SW 1271 (cell line): ENCODE measurements at places on chromosomes 12 and 14.

GRCh38 chr12:49885663-49886461 is 17.8 kb downstream of the FAIM2 start:
- no peak for DNase-seq

DNA sequence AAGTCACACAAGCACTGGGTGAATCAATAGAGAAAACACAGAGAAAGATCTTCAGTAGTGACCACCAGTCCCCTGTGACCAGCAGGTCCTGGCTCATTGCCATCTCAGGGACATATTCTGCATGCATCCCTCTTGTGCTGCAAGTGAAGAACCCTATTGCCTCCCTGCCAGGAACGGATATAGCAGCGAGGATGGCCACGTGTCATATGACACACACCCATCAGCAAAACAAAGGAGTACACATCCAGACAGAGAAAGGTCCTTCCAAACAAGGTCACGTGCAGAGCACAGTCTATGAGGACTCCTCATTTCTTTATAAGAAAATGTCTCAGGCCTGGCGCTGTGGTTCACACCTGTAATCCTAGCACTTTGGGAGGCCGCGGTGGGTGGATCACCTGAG is 638.4 kb downstream of the FLRT2 start:
- no peak for DNase-seq

DNA sequence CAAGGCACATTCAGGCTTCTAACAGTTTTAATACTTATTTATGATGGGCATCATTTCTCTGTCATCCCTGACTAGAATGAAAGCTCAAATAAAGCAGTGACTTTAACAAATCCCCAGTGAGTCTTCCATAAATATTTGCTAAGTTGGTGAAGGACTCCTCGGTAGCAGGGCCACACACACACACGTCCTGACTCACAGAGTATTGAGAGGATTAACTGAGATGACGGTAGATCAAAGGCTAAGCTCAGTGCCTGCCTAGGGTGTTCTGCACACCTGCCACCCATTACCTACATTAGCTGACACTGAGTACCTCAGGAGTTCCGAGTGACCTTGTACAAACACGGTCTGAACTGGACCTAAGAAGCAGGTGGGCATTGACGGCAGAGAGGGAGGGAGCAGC is 197.3 kb upstream of the SFSWAP start:
- no peak for DNase-seq

- no peak for DNase-seq
Observed at GRCh38 chr12:56644654-56645053, 1.1 kb downstream of the ATP5F1B start.

DNA sequence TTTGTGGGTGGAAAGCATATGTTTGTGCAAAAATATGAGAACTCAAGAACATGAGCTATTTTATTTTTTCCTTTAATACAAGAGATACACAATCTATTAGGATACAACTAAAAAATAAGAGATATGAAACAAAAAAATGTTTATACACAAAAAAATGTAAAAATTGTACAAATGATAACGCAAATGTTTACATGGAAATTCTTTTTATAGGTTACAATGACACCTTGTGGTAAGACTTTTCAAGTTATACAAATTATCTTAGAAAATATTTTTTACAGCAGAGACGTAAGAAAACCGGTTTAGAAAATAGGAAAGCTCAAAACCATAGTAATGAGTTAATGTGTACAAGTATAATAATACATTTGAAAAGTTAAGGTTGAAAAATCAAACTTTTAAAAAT is 25.5 kb downstream of the CEP83 start:
- DNase-seq = no peak

DNA sequence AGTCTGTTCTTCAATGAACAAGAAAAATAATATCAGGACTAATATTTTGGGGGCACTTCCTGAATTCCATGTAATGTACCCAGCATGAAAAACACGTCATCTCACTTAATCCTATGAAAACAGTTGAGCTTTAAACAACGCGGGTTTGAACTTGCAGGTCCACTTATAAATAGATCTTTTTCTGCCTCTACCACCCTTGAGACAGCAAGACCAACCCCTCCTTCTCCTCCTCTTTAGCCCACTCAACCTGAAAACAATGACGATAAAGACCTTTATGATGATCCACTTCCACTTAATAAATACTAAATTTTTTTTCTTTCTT is 203.9 kb upstream of the KRR1 start:
- DNase-seq = no peak

- DNase-seq = no peak
Observed at GRCh38 chr12:96864335-96864734, 42.7 kb upstream of the NEDD1 start.

GRCh38 chr14:92712654-92713051 is 35.8 kb downstream of the LGMN start:
- DNase-seq = no peak

DNA sequence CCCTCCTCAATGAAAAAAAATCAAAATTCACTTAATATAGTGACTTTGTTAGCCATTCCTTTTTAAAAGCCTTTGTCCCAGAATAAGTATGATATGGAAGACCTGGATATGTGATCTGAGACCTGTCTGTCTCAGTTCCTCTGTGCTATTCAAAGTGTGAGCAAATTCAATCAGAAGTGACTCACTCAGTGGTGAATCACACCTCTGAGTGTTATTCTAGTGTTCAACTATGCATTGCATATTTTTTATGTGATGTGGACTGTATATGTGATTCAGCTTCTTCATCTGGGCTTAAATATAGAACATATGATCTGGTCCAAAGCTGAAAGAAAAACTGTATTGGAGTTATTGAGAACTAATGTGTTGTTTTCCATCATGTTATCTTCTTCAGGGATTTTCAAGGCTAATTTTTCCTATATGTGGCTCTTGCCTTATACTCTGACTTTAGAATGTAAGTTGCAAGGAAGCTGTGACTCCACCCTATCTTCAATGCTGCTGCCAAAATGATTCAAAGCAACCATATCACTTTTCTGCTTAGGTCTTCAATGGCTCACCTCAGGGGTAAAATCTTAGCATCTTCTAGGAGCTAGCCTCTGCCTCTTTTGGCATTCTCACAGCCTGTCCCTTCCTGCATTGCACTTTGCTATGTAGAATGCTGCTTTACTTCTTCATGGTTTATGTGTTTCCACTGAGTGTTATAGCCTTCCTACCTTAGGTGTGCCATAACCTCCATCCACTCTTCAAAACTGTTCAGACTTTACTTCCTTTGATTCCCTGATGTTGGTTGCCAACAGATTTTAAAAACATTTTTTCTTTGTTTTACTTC is 169.8 kb downstream of the OTOGL start:
- DNase-seq = peak; percentile 85

DNA sequence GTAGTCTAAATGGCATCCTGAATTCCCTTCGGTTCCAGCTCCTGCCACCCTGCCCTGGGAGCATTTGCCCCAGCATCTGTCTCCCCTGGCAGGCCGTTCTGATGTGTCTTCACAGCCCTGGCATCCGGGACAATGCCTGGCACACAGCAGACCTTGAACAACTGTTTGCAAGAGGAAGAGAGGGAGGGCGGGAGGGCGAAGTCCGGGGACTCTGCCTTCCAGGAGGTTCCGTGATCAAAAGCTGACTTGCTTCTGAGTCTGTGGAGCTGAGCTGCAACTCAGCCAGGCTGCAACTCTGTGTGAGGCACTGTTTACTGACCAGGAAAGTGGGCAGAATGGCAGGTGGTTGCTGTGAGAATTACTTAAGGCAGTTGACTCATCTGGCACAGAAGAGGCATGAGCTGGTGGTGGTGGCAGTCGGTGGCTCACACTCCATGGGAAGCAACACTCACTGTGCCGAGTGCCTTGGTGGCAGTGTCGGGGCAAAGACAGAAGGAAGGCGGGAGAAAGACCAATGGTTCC is 61.1 kb upstream of the DLK1 start:
- no peak for DNase-seq

- DNase-seq = no peak
Observed at GRCh38 chr14:52473557-52473956, 78.7 kb downstream of the TXNDC16 start.

DNA sequence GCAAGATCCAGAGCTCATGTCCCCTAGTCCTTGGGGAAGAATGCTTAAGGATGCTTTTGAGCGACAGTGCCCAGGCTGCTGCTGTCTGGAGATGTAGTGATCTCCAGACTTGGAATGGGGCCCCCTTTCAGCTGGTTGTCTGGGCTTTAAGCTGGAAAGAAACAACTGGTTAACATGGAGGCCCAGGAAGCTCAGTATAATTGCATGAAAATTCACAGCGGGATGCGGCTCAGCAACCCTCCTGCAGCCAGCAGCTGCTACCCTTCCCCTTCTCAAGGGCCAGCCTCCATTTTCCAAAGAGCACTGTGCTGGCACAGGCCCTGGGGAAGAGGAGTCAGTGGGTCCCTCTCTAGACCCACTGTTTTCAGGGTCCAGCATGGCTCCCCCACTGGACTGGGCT is 26.3 kb downstream of the RAB35 start:
- no peak for DNase-seq

- no peak for DNase-seq
Observed at GRCh38 chr12:14514154-14514842, 53.4 kb downstream of the PLBD1 start.

DNA sequence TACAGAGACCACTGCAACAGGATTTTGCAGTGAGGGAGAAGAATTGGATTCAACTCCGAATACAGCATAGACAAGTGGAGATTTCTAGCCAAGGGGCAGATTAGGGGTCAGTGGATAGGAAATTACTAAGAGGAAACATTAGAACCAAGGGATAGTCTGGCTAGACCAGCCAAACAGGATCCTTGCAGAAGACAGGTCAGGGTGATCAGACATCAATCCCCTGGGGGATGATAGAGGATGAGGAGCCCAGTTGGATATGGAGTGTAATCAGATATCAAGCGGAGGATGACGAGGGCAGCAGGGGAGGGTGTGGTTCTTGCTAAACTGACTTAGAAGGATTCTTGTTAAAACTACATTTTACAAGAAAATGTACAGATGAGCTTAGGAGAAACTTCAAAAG is 424.4 kb downstream of the DAD1 start:
- DNase-seq = no peak

- DNase-seq = no peak
Observed at GRCh38 chr14:54857830-54858269, 44.8 kb downstream of the GCH1 start.

DNA sequence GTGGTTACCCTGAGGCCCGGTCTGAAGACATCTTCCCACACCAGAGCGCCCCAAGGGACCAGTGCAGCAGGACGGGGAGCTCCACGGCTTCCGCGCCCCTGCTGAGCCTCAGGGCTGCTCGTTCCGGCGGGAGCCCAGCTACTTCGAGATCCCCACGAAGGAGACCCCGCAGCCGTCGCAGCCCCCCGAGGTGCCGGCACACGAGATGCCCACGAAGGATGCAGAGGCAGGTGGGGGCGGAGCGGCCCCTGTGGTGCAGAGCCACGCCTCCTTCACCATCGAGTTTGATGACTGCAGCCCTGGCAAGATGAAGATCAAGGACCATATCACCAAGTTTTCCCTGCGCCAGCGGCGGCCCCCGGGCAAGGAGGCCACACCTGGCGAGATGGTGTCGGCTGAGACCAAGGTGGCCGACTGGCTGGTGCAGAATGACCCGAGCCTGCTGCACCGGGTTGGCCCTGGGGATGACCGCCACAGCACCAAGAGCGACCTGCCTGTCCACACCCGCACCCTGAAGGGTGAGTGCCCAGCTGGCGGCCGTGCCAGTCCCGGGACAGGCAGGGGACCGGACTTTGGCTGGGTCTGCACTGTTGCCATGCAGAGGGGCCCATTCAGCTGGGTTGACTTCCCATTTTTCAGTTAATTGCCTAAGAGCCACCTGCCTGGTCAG is 18.1 kb downstream of the CEP170B start:
- DNase-seq = no peak

DNA sequence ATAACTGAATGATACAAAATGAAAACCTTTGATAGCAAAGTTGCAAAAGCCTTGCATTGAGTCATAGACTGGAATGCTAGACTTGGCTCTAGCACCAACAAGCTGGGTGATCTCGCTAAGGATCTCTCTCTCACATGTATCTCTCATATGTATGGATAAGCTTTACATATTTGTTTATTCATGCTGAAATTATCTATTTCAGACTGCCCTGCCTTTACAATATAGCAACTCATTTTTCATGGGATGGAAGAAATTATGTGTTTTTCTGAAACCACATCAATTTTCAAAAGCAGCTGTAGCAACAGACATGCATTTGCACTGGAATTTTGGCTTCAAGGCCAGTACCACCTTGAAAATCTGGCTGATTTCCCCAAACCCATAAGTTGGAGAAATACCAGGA is 11.4 kb downstream of the RERG start:
- no peak for DNase-seq
